ENCODE measurements at places on chromosomes 7 and 10.

DNA sequence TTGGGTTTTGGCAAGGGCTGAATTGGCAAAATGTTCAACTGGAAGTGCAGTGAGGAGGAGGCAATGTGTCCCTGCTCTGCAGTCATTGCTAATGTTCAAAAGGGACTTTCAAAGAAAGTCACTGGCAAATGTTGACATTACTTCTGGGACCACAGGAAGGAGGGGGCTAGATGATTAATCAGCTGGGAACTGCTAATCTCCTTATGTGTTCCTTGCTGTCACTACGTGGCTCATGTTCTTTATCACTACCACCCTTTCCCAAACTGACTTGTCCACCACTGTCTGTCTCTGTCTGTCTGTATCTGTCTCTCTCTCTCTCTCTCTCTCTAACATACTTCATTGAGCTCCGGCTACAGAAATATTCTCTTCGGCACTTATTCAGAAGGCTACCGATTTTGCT is 86.9 kb upstream of the MTPN start:
- no peak for DNase-seq

DNA sequence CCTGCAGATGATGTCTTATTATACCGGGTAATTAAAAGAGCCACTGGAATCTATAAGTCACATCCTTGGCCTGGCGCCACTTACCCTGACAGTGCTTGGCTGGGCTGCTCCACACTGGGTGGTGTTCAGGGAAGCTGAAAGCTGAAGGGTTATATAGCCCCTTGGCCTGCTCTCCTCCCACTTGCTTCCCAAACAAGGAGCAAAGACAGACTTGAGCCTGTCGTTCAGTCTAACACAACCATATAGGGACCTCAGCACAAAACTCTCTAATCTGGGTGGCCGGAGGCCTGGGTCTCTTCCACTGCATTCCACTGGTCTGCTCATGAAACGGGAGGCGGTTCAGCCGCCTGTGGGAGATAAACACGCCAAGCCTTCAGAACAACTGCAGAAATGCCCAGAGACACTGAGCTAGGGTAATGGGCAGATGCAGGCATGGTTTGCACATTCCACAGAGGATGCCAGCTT is at the start of gene ACTA2:
ACTA2 (minus strand) TSS at position 127 of the 465 bp plus-strand sequence. CDS start 3,843 bp downstream, outside the sequence.
- DNase-seq = no peak

DNA sequence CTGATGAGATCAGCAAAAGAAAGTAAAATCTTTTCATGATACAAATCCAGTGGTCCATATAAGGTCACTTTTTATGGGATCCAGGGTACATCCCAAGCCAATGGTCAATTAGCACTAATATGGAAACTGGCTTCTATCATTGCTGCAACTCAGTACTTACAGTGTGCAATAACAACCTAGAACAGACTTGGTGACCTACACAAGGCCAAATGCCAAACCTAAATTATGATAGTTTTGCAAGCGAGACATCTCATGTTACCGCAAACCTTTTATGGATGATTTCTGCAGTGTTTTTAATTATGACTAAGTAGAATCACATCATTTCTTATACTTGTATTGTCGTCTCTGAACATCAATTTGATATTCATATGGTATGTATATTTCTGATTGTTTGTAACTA is 583.5 kb upstream of the SEMA3D start:
- no peak for DNase-seq

- no peak for DNase-seq
Measured at GRCh38 chr10:94300042-94300441, 62.7 kb downstream of the NOC3L start.

DNA sequence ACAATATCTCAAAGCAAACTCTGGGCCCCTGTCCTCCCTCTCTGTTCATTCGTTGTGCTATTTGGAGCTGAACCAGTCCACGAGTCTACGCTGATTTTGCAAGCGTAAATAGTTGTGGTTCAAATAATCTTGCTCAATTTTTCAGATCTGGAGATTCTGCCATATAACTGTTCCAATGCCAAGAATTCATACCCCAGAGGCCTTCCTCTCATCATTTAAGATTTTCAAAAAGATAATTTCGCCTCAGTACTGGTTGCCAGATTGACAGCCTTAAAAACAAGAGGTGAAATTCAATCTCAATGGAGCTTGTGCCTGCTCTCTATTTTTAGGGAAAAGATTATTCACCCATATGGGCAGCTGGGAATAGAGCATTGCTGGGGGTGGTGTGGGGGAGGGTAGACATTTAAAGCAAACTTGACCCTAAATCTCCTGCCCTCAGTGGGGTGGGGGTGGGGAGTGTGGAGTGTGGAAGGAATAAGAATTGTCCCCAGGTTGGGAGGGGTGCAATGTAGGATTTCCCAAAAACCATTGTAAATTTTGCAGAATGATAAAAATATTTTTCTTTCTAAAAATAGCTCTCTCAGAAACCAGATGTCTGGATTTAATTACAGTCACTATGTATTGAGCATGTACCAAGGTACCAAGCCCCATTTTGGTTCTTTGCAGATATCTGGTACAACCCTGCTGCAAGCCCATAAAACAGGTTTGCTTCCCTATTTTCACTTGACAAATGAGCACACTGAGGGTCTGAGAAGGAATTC is 104.7 kb upstream of the EEPD1 start:
- no peak for DNase-seq

DNA sequence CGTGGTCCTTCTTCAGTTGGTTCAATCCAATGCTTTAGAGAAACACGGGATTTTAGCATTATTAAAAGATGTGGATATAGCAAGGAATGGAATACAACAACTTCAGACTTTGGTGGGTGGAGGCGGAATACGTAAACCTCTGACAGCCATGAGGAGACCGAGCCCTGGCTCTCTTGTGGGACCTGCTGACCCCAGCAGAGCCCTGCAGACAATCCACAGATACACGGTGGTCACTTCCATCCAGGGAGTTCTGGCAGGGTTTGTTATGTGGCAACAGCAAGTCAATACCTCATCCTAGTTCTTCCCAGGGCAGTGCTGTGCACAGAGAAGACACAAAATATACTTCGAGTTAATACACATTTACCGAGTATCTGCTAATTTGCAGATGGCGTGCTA is 118.5 kb upstream of the DIP2C start:
- DNase-seq = no peak

DNA sequence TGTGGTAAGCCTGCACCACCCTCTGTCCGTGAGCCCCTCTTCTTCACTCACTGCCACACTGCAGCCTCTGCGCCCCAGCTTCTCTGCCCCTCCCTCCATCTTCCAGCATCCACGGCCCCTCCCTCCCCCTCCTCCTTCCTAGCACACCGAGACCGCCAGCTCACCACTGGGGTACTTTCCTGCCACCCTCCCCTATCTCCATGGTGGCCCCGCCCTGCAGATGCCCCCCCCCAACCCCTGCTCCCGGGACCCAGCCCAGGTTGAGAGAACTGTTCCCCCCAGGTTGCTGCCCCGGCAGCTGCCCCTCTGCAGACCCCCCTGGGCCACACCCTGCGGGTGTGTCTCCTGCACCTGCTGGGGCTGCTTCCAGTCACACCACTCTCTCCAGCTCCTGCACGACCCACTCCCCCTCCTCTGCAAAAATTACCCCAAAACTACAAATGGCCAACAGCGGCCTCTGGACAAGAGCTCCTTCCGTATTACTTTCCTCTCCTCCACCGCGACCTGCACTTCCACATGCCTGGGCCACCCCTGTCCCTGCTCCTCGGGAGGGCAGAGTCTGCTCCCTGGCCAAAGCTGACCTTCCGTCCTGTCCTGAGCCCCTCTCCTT is 209.2 kb upstream of the PPP2R2D start:
- DNase-seq = no peak
